Spinal cord (tissue), 10 donors: ENCODE measurements at places on chromosomes 3 and 15. TPM values are rescaled to one million over a fixed set of nuclear protein-coding genes. Genes with fewer than 3 reads are reported as not detected.

GRCh38 chr3:39531665-39532064, 64.2 kb downstream of the MOBP start:
- no peaks in the 10 kb centered on the region for H3K4me1 ChIP-seq
- no peak overlapping the region for H3K27ac ChIP-seq
- H3K36me3 ChIP-seq = no peaks in the 10 kb centered on the region
- DNase-seq = no peak
- H3K4me3 ChIP-seq = no peak overlapping the region

FANCD2OS gene
- not detected for polyA plus RNA-seq

- no peak for DNase-seq
- H3K4me1 ChIP-seq = no peaks in the 10 kb centered on the region
- H3K27ac ChIP-seq = no peak overlapping the region
- no peaks in the 10 kb centered on the region for H3K36me3 ChIP-seq
Observed at GRCh38 chr3:156685752-156686151, 11.4 kb downstream of the TIPARP start.

DNA sequence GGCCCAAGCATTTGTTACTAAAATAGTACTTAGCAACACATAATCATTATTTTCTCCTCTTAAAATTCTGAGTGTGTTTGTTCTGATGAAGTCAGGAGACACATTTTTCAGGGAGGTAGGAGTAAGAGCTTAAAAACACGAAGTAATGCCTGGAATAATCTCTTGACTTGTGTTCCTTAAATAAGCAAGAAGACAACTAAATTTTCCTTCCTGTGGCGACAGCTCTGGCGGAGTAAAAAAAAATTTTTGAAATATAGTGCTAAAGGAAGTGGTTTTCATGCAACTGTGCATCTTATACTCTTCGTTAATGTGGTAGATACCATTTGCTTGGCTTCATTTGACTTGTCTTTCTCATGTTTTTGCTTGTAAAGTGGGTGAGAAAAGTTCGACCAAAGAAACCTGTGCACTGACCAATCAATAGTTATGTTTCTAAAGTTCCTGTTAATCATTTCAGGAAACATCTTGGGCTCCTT, 11.1 kb upstream of the MBNL1 start:
- H3K4me3 ChIP-seq = no peak overlapping the region
- no peaks in the 10 kb centered on the region for H3K4me1 ChIP-seq
- no peak for DNase-seq
- H3K27ac ChIP-seq = no peak overlapping the region

GRCh38 chr15:50881121-50882048, 27.1 kb upstream of the AP4E1 start:
- no peaks in the 10 kb centered on the region for H3K27me3 ChIP-seq
- H3K4me1 ChIP-seq = peaks cover 3% of the 10 kb centered on the region
- H3K36me3 ChIP-seq = no peaks in the 10 kb centered on the region
- no peak for DNase-seq

DNA sequence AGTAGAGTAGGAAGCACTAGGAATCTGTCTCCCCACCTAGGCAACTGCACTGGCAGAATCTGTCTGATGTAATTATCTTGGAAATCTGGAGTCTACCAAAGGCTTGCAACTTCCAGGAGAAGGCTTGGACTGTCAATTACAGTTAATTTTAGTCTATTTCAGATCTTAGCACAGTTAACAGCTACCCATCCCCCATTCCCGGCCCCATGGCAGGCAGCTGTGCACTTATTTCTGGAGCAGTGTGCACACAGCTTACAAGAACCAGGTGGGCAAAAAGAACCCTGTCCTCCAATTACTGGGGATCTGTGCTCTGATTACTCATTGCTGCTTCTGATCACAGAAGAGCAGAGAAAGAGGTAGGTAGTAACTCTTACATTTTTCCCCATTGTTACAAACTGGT, 12.3 kb upstream of the CDAN1 start:
- H3K4me1 ChIP-seq = no peaks in the 10 kb centered on the region
- H3K4me3 ChIP-seq = no peak overlapping the region
- no peak for DNase-seq
- H3K27me3 ChIP-seq = no peaks in the 10 kb centered on the region
- H3K36me3 ChIP-seq = peaks cover 22% of the 10 kb centered on the region
- no peak overlapping the region for H3K27ac ChIP-seq

CX3CR1 gene
- polyA plus RNA-seq = 70.2 TPM

DNA sequence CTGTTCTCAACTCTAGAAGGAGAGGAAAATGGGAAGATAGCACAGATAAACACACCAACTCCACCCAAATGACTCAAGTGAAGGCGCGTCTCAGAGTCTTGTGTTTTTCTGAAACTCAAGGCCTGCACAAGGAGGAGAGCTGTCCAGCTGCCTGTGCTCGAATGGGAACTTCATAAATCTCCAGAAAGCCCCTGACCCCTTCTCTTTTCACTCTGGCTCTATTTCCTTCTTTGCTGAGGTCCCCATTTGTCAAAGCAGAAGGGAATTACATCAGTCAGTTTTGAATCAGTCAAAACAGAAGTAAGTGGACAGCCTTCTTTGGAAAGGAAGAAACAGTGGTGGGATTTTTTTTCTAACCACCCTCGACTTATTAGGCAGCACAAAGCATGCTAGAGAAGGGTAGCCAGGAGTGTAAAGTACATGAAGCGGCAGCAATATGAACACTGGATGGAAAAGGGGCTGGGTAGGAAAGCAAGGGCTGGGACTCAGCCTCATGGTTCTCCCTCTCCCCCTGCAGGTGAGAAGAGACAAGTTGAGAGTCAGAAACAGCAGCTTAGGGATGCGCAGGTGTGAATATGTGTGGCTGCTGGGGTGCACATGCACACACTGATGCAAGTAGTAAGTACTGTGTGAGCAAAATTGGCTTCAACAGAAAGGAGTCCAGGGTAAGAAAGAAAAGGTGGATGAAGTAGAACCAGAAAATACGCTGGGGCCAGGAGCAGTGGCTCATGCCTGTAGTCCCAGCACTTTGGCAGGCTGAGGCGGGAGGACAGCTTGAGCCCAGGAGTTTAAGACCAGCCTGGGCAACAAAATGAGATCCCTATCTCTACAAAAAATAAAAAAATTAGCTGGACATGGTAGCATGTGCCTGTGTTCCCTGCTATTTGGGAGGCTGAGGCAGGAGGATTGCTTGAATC, 36.6 kb upstream of the MAGEF1 start:
- no peak overlapping the region for H3K4me3 ChIP-seq
- DNase-seq = peak; percentile 67
- H3K27me3 ChIP-seq = peaks cover 7% of the 10 kb centered on the region
- no peak overlapping the region for H3K27ac ChIP-seq

TNNC1 gene
- polyA plus RNA-seq = 6.1 TPM

- H3K4me1 ChIP-seq = peaks cover 4% of the 10 kb centered on the region
- H3K27me3 ChIP-seq = no peaks in the 10 kb centered on the region
- no peak overlapping the region for H3K4me3 ChIP-seq
- peak overlapping the region; percentile 74 for H3K27ac ChIP-seq
Observed at GRCh38 chr3:157248590-157249422, 88.9 kb upstream of the CCNL1 start.

GASK1A gene
- 10.2 TPM for polyA plus RNA-seq

- H3K36me3 ChIP-seq = no peaks in the 10 kb centered on the region
- H3K27ac ChIP-seq = no peak overlapping the region
- no peaks in the 10 kb centered on the region for H3K27me3 ChIP-seq
- H3K4me1 ChIP-seq = no peaks in the 10 kb centered on the region
Observed at GRCh38 chr3:16811950-16812349, 72.8 kb upstream of the PLCL2 start.

DNA sequence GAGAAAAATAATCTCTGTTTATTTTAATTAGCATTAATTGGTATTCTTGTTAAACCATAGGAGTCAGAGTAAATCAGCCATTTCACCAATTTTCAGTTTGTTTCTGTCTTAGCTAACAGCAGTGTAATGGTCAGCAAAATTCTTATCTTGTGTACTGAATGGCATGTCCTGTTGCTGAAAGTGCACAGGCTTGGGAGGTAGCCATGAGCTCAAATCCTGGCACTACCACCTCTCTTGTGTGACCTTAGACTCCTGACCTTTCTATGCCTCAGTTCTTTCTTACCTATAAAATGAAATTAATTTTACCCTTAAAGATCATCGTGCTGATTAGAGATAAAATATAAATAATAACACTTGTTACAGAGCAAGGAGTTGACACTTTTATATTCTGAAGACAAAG, 35.8 kb downstream of the MLH1 start:
- H3K27me3 ChIP-seq = no peaks in the 10 kb centered on the region
- no peak overlapping the region for H3K27ac ChIP-seq
- no peak overlapping the region for H3K4me3 ChIP-seq
- peaks cover 43% of the 10 kb centered on the region for H3K36me3 ChIP-seq

- peak; percentile 38 for DNase-seq
- peaks cover 96% of the 10 kb centered on the region for H3K4me1 ChIP-seq
- no peak overlapping the region for H3K4me3 ChIP-seq
- H3K27me3 ChIP-seq = peaks cover 4% of the 10 kb centered on the region
Observed at GRCh38 chr3:129597087-129597999, 9.1 kb downstream of the PLXND1 start.

LRRC3B gene
- 59.7 TPM for polyA plus RNA-seq
